CD4-positive, alpha-beta T cell treated with Interleukin-17A for 1 hour (primary cell): ENCODE measurements at places on chromosomes 6 and 20.

- no peak for DNase-seq
Measured at GRCh38 chr6:52595000-52595795, 18.3 kb upstream of the TRAM2 start.

DNA sequence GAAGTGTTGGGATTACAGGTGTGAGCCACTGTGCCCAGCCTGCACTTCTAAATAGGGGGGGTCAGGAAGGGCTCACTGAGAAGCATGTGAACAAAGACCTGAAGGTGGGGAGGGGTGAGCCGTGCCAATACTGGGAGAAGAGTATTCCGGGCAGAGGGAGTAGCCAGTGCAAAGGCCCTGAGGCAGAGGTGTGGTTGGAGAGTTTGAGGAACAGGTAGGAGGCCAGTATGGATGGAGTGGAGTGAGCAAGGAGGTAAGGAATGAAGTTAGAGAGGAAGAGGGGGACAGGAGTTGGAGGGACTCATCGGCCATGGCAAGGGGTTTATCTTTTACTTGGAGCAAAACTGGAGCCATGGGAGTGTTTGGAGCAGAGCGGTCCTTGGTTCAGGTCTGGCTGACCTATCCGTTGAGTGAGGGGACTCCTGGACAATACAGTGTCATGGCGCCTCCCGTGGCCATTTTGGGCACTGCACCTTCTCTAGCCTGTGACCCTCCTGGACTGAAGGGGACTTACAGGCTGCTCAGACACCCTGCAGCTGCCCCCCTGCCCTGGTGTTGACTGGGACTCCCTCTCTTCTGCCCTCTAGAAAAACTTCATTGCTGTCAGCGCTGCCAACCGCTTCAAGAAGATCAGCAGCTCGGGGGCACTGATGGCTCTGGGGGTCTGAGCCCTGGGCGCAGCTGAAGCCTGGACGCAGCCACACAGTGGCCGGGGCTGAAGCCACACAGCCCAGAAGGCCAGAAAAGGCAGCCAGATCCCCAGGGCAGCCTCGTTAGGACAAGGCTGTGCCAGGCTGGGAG lies 12.1 kb downstream of the FOXS1 start:
- DNase-seq = peak; percentile 57

GRCh38 chr6:89148016-89148750 lies 2.3 kb downstream of the PM20D2 start:
- no peak for DNase-seq

DNA sequence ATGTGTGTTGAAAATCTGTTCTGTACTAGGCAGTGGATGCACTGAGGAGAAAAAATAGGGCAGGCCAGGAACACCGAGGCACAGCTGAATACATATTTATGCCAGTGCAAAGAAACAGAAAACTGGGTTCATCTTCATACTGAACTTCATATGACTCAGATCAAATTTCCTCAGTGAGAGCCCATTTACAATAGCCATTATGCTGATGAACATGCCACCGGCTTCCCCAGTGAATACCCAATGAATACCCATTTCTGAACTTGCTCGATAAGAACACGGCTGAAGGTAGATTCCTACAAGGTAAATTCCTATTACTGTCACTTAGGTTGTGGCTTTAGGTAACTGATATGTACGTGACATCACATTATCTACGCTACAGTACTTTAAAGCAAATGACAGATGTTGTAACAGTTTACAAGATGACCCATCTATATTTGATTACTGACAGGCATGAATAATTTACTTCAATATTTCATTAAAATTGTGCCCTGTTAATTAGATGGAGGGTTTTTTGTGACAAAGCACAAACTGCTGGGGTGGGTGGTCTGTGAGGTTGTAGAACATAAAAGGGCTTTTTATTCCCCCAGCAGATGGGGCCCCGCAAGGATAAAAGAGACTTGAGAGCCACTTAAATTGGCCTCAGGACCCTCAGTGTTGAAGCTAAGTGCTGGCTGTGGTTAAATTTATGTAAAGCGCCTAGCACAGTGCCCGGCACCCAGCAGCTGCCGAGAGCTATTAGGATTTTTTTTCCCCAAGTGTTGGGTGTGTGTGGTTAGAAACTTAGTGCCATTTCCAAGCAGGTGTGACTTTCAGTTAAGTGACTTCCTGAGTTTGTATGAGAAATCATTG lies 264.5 kb downstream of the CD83 start:
- no peak for DNase-seq

GRCh38 chr20:57879779-57880570 lies 170.2 kb upstream of the PMEPA1 start:
- DNase-seq = no peak

GRCh38 chr6:118588626-118589025 lies 40.5 kb downstream of the PLN start:
- DNase-seq = no peak

DNA sequence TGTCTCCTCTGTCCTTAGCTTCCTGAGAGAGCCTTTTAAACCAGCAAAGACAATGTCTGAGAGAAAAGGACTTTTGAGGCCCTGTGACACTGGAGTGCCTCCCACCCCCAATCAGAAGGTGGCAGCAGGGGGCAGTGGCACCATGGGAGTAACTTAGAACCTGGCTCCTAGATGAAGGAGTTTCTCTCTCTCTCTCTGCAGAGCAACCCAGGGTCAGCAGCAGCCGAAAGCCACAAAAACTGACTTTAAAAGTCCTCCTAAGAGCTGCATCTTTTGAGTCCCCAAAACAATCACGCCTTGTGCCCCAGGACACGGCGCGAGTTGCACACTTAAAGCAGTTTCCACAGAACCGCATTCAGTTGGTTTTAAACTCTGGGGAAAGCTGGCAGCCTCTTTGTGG lies 5.3 kb upstream of the TCP11 start:
- peak; percentile 13 for DNase-seq

DNA sequence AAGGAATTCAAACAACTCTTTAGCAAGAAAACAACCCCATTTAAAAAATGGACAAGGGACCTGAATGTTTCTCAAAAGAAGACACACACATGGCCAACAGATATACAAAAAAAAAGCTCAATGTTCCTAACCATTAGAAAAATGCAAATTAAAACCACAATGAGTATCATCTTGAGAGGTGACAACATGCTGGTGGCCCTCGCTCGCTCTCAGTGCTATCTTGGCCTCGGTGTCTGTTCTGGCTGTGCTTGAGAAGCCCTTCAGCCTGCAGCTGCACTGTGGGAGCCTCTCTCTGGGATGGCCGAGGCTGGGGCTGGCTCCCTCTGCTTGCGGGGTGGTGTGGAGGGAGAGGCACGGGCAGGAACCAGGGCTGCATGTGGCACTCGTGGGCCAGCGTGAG lies 13.4 kb downstream of the SPINT4 start:
- DNase-seq = no peak

GRCh38 chr6:151539506-151540268 lies 45.9 kb downstream of the CCDC170 start:
- no peak for DNase-seq

GRCh38 chr6:150185732-150186117 lies 42.9 kb downstream of the PPP1R14C start:
- DNase-seq = no peak

DNA sequence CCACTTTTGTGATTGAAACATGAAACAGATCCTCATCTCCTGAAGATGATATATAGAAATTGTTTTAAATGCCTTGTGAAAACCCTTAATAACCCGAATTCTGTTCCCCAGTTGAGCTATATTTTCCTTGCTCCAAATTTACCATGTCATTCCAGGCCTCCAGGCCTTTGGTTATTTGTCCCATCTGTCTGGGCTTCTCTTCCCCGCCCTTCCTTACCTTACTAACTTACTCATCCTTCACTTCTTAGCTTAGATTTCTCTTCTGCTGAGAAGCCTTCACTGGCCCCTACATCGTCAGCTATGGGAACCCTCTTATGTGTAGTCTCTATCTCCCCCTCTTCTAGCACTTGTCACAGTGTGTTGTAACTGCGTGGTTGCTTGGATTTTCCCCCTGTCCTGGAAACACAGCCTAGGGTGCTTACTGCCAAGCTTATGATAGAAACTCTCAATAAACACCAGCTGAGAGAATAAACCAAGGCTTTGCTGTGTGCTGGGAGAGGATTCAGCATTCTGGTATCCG lies 68.6 kb downstream of the SGK1 start:
- no peak for DNase-seq

DNA sequence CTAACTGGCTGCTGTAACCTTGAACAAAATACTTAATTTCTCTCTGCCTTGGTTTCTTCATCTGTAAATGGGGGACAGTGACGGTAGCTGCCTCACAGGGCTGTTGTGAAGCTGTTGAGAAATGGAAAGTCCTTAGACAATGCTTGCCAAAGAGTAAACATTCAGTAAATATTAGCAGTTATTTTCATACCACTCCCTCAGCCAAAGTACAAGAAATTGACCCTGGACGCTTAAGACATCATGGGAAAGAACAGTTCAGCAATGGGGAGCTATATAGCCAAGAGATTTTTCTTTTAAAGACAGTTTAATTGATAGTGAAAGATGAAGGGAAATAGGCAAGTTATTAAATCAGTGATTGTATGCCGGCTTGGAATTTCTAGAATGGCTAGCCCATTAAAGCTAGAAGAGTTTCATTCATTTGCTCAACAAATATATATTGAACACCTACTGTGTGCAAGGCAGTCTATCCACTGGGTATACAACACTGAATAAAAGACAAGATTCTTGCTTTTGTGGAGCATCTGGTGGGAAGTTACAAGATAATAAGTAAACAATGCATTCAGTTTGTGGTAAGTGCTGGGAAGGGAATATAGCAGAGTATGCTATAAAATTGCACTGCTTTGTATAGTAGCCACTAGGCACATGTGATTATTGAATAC lies 2.0 kb downstream of the CTNNBL1 start:
- no peak for DNase-seq

DNA sequence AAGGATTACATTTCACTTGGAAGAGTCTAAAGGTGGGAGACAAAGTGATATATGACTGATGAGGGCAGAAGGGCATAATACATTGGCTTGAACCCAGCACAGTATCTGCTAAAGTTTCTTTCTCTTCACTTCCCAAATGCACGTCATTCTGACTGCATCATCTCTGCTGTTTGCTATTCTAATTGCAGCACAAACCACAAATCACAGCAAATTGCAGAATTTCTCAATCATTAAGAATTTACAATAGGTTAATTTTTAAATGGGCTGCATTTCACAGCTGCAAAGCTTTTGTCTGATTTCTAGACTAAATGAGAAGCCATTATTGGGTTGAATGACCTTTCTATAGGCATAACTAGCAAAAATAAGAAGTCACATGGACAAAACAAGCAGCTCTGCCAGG lies 337.0 kb downstream of the RNGTT start:
- no peak for DNase-seq

DNA sequence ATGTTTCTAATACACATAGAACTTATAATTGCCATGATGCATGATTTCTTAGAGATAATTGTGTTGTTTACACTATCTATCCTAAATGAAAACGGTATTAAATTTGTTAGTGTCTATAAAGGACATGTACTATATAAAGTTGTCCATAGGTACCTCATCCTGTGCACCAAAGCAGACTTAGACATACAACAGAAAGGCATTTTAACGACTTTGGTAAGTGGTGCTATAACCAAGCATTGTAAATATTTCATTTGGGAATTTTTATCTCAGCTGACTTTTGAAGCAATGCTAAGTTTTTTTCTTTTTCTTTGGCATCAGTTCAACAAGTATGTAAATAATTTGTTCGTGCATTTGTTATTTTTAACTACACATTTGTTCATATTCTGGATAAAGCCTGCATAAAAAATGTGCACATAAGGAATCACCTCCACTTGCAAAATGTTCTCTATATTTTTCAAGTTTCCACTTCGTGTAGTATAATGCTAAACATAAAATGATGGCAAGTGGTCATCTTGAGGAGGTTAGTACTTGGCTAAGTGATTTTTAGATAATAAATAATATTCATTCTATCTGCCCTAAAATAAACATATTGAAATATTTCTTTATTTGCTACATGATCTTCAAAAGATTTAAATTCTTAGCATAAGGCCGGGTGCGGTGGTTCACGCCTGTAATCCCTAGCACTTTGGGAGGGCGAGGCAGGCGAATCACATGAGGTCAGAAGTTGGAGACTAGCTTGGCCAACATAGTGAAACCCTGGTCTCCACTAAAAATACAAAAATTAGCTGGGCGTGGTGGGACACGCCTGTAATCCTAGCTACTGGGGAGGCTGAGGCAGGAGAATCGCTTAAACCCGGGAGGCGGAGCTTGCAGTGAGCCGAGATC lies 6.3 kb upstream of the GJA1 start:
- no peak for DNase-seq

DNA sequence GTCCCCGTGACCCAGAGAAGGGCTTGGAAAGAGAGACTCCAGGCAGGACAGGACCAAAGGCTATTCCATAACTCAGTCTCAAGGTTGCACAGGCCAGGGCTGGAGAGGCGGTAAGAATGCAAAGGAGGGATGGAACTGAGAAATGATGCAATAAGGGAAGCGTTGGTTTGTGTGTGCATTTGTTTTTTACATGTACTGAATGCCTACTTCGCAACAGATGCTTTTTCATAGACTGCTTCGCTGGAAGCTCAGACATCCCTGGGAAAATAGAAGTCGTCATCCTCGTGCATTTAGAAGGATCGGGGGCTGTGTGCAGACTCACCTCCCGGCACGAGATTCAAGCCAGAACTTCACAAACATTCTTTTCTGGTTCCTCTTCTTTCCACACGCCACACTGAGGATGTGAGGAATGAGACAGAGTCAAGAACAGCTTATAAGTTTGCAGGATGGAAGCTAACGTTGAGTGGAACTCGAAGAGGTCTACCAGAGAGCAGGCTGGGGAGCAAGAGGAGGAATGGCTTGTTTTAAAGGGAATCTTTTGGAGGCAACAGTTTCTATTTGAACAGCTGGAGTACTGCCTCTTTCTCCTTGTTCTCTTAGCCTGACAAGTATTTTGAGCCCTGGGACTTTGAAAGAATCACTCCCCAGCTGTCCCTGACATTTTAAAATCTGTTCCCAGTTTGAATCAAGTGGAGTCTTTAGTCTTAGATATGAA lies 19.3 kb upstream of the LY86 start:
- no peak for DNase-seq

GRCh38 chr20:10218536-10219451 lies at the start of gene SNAP25:
TSS of gene SNAP25 (plus strand) at chr20:10218830. CDS start at chr20:10275492, 56,662 bp downstream.
- DNase-seq = peak; percentile 50

- DNase-seq = no peak
Measured at GRCh38 chr6:129597023-129597713, 112.8 kb downstream of the ARHGAP18 start.

- DNase-seq = no peak
Measured at GRCh38 chr6:45854149-45854742, 161.4 kb downstream of the CLIC5 start.

DNA sequence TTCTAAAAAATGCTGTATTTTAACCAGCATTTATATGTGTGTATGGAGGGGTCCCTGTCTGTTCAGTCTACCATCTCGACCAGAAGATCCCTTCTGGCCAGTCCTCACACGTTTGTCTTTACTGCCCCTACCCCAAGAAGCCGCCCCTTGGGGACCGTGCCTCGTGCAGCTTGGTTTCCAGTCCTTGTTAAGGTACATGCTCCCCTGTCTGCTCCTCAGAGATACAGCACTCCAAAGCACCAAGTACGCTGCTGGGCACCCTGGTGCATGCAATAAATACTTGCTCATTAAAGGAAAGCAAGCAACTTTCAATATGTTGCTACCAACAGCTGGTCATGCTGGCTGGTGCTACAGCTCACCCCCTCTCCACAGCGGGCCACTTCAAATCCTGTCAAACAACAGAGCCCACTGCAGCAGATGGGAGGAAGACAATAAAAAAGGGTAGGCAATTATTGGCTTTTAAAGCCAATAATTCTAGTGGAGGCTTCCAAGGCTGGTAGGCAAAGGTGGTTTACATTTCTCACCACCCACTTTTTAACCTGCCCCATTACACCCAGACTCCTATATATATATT lies 61.6 kb downstream of the PSMG4 start:
- DNase-seq = no peak
